NCI-H2227 treated with DMSO at 0.1 percent for 48 hours (cell line): ENCODE measurements at places on chromosomes 7 and 10.

GRCh38 chr7:3722396-3722922 is 421.4 kb downstream of the SDK1 start:
- peak; percentile 74 for DNase-seq

DNA sequence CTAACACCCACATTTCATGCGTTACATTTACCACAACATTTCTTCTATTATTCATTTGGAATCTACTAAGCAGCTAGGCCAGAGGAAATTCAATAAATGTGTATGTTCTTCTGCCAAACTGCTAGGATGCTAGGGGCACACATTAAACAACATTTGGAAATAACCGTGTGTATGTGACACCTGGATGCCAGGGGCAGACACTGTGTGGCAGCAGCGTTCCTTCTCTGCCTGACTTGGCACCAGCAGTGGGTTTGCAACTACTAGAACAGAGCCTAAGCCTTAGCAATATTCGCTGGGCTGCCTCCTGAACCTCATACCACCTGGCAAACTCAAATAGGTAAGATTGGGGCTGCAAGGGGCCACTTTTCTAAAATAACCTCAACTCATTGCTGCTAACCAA is 182.1 kb downstream of the CHCHD3 start:
- DNase-seq = no peak

DNA sequence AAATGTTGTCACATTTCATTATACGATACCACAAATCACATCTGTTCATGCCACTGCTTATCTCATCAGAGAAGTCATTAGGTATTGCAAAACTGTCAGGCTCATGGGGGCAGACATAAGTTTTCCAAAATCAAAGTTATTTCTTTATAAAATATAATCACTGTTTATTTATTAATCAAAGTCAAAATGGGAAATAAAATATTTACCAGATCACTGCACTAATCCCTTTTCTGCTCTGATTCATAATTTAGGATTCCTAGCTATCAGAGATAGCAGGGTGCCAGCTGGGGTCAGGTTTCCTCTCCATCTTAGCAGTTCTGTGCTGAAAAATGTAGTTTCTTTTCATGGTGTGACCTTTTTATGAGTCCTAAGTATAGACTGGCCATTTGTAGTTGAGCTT is 117.7 kb upstream of the LANCL2 start:
- no peak for DNase-seq

- DNase-seq = peak; percentile 34
Observed at GRCh38 chr10:21078410-21079329, 181.6 kb upstream of the NEBL start.

DNA sequence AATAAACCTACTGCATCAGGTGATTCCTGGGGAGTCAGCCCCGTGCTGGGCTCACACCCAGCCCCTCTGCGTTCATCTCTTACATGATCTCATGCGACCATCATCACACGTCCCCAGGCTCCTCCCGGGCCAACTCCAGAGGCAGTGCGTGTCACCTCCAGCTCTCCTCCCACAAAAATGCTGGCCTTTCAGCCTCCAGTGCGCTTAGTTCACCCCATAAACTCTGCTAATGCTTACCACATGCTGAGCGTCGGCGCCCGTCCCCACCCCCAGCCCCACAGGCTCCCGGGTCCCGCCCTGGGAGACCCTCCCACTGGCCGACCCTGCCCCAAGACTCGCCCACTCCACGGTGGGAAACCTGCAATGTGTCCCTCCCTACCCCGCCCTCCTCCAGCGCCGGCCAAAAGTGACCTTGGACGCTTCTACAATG is 816 bp upstream of the SDK1 start:
- no peak for DNase-seq

DNA sequence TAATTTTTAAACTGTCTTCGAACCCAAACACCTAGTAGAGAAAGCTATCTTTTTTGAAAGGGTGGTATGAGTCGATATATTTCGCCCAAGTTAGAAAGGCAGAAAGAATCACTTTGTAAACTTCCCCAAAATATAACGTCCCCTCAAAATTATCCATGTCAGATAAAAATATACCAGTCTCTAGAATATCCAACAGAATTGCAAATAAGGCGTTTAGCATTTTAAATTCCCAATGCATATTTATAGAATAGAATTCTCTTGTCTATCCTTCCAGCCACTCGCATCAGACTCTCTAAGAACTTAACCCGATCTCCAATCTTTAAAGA is 2.1 kb downstream of the CTBP2 start:
- DNase-seq = no peak

- DNase-seq = no peak
Observed at GRCh38 chr7:147992698-147993097, 597.9 kb upstream of the C7orf33 start.

DNA sequence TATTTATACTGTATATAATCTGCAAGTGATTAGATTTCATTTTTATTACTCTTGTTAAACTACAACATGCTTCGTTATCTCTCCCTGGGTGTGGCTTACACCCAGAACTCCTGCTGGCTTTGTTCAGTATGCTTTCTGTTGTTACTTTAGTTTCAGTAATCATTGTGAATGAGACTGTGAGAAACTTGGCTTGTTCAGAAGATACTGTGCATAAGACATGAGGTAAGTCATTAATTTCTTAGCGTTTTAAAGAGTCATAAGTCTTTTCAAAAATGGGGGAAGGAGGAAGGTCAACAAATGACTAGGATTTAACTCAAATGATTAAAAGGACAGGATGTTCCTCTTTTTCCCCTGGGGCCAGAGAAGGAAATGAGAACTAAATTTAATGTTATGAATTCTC is 11.6 kb upstream of the ADD3 start:
- DNase-seq = no peak

DNA sequence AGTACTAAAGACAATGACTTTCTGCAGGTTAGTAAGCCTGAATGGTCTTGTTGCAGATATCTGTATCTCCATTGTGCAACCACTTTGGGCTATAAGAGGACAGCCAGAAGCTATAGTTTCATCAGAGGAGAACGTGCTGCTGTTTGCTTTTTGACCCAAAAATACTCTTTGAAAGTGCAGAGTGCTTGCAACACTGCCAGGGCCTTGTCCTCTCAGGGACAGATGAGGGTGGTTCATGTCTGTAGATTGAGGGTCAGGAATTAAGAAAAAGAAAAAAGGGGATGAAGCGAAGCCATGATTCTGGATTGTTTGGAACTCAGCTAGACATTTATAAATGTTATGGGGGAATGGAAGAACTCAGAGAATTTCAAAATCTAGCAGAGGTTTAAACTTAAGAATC is 212.5 kb downstream of the SEC23IP start:
- DNase-seq = no peak

- no peak for DNase-seq
Observed at GRCh38 chr7:732094-732541, 5.0 kb upstream of the PRKAR1B start.

GRCh38 chr7:7970531-7971307 is 2.1 kb downstream of the GLCCI1 start:
- DNase-seq = no peak

GRCh38 chr7:45268013-45268412 is 110.4 kb downstream of the RAMP3 start:
- DNase-seq = no peak

DNA sequence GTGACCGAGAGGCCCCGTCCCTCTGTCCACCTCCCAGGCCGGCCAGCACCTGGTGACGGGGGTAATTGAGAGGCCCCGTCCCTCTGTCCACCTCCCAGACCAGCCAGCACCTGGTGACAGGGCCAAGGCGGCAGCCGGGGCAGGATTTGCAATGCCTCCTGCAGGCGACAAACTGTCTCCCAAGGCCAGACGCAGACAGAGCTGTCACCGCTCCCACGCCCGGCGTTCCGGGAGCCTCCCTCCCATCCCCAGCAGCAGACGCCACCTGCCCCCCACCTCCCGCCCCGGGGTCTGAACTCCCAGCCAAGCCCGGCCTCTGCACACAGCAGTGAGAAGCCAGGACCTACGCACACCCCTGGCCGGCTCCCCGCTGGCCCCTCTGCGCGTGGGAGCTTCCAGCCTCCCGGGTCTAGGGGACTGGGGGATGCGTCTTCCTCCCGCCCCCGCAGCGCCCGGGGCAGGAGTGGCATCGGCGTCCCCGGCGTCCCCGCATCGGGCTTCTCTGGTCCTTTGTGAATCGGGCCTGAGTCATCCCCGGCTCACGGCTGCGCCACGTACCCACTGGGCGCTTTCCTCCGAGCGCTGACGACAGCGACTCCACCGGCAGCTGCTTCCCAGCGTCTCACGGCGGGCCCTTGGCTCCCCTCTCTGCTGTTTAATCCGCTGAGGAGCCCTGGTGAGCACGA is 95.1 kb upstream of the DIP2C start:
- no peak for DNase-seq

DNA sequence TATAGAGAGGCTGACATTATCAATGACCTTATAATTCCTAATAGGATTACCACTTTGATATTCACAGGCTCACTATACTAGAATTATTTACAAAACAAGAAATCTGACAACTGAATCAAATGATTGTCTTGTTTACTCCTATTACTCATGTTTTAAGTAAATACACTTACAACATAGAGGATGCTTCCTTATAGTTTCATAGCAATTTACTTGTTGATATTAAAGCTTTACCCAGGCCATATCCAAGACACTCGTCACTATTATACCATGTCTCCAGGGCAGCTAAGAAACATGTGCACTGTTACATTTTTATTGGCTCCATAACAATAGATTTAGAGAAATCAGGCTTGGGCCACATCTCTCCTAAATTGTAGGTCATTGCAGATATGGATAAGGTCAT is 276.9 kb downstream of the HGF start:
- DNase-seq = no peak

- no peak for DNase-seq
Observed at GRCh38 chr7:38316733-38317360, 43.4 kb upstream of the TARP start.

GRCh38 chr7:101626069-101626671 is 2.9 kb downstream of the MYL10 start:
- peak; percentile 14 for DNase-seq

DNA sequence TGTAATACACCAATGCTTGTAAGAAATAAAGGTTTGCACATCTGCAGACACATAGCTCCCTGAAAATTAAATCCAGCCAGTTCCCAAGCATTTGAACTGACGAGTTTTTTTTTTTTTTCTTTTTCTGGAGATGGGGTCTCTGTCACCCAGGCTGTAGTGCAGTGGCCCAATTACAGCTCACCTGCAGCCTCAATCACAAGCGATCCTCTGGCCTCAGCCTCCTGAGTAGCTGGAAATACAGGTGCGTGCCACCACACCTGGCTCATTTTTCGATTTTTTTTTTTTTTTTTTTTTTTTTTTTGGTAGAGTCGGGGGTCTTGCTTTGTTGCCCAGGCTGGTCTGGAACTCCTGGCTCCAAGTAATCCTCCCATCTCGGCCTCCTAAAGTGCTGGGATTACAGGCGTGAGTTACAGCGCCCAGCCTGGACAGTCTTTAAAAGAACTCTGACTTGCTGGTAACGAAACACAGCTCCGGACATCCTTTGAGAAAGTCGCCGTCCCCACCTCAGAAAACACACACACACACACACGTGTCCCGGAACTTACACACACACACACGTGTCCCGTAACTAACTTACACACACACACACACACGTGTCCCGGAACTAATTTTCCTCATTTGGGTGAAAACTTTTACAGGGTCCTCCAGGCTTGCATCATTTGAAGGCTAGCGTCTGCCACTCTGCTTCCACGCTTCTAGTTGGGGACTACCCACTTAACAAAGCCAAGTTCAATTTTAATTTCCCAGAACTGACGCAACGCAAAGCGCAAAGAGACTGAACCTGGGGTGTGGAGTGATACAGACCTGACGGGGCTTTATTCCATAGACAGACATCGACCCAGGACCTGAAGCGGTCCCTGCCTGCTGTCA is 18.6 kb downstream of the OCM2 start:
- peak; percentile 54 for DNase-seq

DNA sequence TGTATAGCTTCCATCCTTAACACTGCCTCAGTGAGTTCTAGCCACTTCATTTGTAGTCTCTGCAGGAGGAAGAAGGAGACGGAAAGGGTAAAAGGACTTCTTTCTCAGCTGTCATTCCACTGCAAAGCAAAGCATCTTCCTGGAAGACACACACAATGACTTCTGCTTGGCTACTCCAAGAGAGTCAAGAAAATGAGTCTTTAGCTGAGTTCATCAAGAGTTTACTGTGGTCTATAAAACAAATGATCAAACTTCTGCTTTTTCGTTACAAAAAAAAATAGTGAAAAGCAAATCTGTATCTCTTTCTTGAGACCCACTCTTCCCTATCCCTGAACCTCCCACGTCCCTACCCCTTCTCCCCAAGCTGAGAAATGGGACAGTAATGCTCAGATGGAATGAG is 205.0 kb upstream of the AHR start:
- no peak for DNase-seq

DNA sequence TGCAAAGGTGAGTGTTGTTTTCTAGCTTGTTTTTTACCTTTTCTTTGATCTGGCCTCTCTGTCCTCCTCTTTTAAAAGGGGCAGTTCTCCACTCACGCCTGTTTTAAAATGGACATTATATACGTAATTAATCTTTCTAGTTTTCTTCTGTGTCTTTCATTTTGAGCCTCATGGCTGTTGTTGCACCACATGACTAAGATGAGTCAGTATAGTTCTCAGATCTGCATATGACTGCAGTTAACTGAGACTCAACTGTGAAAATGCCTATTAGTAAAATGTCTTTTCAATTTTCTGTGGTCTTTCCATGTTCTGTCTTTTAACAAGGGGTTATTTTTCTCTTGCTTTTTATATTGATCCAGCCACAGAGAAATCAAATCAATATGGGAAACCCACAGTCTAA is 296.1 kb downstream of the CDK14 start:
- DNase-seq = no peak

DNA sequence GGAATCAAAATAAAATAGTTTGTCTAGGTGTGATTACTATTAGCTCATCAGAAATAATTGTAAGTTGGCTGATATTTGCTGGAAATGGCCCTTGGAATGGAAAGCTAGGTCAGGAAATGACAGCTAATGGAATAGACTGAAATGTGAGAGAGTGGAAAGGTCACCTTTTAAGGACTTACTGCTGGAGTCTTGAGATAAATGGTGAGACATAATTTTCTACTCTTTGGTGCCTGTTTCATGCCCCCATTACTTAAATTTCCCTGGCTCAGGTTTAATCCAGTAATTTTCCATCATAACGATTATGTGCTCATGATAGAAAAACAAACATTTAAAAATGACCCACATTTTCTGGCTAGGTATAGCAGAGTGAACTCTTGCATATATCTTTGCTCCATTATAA is 123.6 kb downstream of the ADAM22 start:
- peak; percentile 92 for DNase-seq

DNA sequence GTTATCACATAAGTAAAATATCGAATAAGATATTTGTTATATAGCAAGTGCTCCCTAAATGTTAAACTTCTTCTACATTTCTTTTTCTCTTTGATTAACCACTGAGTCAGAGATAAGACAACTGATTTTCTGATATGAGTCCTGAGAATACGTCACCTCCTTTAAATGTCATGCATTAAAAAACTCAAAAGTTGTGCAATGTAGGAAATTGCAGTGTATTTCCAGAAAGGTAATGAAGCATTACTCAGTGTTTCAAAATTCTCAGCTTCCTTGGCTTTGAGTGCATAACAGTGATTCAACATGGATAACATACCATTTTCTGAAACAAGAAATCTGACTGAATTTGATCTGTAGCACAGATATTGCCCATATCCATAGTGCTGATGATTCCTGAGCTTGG is 155.8 kb downstream of the BMPER start:
- DNase-seq = no peak
